Colonic mucosa (tissue), 4 donors: ENCODE measurements at places on chromosomes 6 and 20. TPM values are rescaled to one million over a fixed set of nuclear protein-coding genes. Genes with fewer than 3 reads are reported as not detected.
A peak's percentile ranks its signal among the peaks of the same experiment; 100 is the strongest.

DNA sequence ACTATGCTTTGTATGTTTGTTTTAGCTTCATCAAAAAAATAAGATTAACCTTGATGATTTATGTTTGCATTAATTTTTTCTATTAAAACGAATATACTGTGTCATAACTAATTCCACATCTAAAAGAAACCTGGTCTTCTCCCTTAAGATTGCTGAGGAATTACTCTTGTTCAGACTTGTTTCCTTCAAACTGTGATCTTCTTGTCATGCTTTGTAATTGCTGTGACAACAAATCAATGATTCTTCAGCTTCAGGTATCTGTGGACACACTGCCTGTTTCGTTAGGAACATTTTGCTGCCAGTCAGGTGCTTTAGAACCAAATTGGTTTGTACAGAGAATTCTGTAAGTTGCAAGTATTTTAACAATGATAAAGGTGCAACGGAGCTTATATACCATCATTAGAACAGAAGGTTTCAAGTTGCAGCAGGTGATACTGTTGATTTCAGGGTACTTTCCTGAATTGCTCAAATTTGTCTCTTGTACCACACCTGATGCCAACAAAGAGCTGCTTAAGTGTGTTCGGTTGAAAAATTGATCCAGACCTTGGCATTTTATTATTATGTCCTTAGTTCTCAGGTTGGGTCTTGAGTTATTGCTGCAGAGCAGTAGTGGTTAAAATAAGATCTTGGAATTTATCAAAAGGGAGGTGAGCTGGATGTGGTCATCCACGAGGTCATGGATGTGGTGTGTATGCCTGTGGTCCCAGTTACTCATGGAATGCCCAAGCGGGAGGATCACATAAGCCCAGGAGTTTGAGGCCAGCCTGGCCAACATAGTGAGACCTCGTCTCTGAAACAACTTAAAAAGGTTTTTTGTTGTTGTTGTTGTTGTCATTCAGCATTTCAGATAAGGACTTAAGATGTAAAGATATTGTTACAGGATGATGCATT, 19.5 kb downstream of the SYTL3 start:
- H3K4me3 ChIP-seq: no peak overlapping the region
- H3K27ac ChIP-seq: no peak overlapping the region
- DNase-seq: no peak

Gene CPNE5
- 8.0 TPM for total RNA-seq

DNA sequence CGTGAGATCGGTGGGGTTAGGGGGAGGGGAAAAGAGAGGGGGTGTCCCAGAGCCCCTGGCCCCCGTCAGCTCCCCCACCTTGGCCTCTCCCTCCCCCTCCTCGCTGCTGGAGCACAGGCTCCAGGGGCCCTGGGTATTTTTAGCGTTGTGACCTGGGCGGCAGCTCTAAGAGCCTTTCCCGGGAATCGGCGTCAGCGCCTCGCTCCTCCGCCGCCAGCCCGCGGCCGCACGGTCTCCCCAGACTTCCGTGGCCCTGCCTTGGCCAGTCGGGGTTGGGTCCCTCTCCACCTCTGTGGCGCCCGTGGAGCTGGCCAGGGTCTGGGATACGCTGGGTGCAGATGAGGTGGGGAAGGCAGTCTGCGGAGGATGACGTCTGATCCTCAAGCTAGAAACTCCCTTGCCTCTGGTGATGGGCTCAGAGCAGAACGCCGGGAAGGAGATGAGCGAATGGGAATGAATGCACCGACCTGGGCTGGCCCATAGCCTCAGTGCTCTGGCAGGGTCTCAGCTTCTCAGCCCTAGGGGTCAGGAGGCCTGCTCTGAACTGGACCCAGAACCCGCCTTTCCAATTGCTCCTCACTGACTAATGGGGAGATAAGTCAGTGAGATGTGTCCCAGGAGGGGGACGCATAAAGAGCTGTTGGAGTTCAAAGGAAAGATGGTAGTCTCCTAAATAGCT, 883 bp upstream of the DBNDD2 start:
- H3K4me1 ChIP-seq: peaks cover 15% of the 10 kb centered on the region
- DNase-seq: peak; percentile 59
- no peaks in the 10 kb centered on the region for H3K27me3 ChIP-seq
- H3K27ac ChIP-seq: peak overlapping the region; percentile 89

GRCh38 chr20:44489931-44490330, 14.3 kb downstream of the TTPAL start:
- no peaks in the 10 kb centered on the region for H3K4me1 ChIP-seq
- no peak overlapping the region for H3K27ac ChIP-seq
- no peaks in the 10 kb centered on the region for H3K36me3 ChIP-seq
- no peaks in the 10 kb centered on the region for H3K27me3 ChIP-seq
- DNase-seq: no peak

Gene CCDC170
- 0.86 TPM for total RNA-seq
